ENCODE measurements at places on chromosomes 3 and 15.
A peak's percentile ranks its signal among the peaks of the same experiment; 100 is the strongest.

DNA sequence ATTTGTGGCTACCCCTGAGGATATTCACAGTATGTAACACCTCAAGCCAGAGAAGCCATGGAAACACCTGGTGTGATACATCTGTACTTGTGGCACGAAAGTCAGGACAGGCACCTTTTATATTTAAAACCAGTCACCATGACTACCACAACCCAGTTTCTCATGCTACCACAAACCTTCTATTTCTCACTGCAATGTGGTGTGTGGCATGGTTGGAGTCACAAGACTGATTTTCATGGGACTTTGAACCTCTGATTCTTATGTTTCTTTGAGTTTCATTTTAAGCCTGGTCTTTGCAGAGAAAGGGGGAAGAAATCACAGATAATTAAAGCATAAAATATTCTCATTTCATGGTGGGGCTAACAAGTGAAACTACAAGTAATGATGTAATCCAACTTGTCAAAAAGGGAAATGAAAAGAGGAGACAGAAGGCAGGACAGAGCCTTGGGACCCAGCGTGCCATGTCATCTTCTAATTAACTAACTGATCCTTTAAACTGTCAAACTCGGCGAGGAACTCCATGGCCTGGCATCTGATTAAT, 175.9 kb downstream of the PDZRN3 start:
- peak; percentile 29 for DNase-seq

DNA sequence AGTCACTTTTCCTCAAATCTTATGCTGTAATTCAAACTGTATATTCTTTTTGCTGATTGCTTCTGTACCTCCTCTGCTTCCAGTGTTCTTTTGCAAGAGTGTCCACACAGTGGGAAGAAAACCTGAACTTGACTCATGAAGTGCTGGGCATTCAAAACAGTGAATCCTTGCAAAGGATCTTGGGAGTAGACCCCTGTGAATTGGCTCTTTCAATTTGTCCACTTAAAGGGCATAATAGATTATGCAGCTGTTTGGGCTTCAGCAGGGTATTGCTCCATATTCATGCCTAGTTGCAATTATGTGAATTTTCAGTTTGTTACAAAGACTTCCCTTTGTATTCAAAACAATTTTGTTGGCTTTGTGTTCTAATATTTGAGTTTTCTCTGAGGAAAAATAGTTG, 11.4 kb downstream of the ZFAND6 start:
- DNase-seq = no peak

GRCh38 chr15:49848282-49848724, 227.5 kb downstream of the DTWD1 start:
- no peak for DNase-seq

- DNase-seq = no peak
Observed at GRCh38 chr15:90071220-90071807, 31.0 kb downstream of the IDH2 start.

DNA sequence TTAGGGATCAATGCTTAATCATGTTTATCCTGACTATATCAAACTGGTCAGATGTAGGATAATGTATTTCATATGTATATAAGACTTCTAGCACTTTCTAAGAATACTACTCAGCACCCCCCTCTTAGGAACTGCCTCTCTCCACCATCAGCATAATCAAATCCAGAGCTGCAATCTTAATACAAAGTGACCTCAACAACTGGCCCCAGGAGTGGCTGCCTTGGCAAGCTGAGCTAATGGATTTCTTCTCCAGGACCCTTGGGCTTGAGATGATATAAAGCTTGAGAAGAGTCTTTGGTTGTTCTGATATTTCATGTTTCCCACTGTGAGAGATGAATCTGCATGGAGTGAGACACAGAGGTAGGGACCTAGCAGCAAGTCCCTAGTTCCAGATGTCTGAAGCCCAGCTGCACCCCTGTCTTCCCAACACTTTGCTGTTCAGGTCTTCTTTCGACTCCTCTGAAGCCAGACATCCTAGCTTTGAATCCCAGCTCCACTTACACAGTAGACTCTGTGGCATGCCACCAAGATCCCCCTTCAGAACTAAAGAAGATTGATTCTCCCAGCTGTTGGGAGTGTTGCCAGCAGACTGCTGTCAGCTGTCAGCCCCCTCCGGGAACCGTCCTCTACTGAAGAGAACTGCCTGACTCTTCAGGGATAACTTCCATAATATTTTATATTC, 309.3 kb upstream of the UBE2E2 start:
- no peak for DNase-seq

DNA sequence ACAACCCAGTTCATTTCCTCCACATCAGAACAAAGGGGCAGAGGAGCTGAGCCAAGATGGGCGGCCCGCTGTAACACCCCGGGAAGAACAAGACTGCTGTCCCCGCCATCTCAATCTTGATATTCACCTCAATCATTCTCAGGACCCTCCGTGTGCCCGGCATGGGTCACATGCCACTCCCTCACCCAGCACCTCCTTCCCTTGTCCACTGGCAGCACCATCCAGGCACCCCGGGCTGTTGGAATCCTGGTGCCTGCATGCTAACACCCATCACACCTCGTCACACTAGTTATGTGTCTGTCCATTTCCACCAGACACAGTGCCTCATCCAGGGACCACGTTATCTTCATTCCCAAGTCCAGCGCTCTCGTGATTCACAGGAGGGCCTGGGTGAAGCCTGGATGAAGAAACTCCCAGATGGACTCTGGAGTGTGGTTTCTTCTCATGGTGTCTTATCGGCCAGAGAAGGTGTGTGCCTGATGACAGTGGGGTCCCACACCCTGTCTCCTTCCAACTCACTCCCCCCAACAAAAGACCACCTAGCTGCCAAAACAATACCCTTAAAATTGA, 16.7 kb downstream of the MEGF11 start:
- no peak for DNase-seq

DNA sequence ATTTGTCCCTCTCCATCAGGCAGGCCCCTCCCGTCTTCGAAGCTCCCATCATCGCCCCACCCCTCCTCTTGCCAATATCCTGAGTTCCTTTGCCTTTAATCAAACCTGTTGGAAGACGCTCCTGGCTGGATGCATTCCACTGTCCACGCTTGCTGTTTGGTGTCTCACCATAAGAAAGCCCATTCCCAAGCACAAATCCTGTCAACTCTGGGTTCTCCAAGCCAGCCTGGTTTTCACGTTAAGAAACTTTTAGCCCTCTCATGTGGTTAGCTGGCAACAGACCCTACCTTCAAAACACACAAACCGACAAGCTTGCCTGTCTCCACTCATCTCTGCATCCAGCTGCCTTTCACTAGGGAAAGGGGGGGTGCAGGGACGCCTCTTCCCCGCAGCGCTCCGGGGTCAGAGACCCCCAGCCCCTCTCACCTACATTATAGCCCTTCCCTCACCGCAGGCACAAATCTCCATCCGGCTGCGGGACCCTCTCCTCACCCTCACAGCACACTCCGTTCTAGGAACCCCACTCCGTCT, 1.1 kb downstream of the GORASP1 start:
- DNase-seq = peak; percentile 81

- peak; percentile 87 for DNase-seq
Observed at GRCh38 chr3:42654331-42655201, 1.1 kb downstream of the ZBTB47 start.

Data from vagina (tissue), 2 donors.